ENCODE measurements at places on chromosomes 11 and 22.

DNA sequence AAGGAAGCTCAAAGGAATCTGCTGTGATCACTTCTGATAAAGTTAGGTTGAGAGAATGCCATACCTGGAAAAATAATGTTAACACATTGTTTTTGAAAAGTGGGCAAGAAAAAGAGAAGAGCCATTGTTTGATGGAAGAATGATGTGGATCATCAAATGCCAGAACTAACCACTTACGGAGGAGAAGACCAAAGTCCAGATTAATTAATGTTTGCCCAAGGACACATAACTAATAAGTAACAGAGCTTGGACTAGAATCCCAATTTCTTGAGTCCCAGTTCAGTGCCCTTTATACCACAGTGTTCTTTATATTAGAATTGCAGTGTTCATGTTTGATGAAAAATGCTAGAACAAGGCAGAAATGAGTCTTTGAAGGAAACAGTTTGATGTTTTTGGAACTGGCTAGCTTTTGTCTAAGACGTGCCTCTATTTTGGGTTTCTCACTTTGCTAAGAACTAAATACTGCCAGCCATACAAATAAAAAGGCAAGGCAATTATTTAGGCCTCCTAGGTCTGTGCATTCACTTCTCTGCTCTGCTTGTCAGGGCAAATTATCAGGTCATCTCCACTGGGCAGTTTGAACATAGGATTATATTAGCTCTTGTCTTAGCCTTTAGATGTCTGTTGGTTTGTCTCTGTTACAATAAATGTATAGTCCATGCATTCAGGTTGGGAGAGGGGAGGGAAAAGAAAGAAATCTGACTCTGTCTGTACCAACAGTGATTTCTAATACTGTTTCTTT lies 72.3 kb downstream of the TRIM44 start:
- no peak for DNase-seq

DNA sequence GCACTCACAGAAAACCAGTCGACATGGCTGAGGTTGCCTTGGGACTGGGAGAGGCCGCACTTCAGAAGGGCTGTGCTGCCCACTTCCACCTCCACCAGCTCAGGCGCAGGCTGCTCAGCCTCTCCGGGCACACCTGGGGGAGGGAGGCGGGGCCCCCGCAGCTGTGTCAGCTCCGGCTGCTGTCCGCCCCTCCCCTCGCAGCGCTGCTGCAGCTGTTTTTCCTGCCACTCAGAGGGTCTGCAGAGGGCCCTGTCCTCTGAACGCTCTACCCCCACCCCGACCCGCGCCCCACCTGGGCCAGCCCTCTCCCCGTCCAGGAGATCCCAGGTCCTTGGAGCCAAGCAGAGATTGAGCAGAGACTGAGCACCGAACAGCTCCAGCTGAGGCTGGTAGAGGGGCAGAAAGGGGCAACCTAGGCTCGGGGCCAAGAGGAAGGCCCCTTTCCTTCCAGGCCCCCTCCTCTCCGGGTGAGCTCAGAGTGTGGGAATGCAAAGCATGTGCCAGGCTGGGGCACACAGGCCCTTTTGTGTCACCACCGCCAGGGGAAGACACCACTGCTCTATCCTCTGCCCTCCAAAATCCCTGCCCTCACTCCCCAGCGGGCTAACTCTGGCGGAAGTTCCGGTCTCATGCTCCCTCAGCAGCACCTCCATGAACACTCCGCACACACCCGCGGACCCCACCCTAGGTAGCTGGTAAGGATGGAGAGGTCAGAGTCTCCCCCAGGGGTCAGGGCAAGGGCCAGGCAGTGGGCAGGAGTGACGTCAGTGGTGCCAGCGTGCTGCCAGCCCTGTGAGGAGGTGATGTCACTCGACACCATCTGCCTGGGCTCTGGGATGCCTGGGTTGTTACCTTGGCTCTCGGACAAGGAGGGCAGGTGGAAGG lies 1.6 kb downstream of the MCAM start:
- DNase-seq: peak; percentile 62

DNA sequence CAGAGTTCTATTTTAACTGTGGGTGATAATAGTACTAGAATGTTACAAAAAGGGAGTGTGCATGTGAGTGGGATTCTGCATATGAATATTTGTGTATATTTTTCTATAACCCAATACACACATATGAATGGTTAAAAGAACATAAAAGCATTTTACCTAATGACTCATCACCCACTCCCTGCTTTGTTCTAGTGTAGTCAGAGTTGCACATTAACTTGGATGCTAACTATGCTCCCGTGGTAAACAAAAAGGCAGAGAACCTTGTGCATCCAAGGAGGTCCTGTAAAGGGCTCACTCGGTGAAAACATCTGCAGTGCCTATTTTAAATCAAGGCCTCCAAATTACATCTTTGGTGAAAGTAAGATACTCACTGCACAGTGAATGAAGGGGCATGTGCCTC lies 1289.4 kb downstream of the LRRC4C start:
- no peak for DNase-seq

GRCh38 chr11:117232911-117233409 lies 489 bp downstream of the RNF214 start:
- DNase-seq: peak; percentile 30

- DNase-seq: no peak
Measured at GRCh38 chr11:134516529-134516928, 104.5 kb upstream of the B3GAT1 start.

DNA sequence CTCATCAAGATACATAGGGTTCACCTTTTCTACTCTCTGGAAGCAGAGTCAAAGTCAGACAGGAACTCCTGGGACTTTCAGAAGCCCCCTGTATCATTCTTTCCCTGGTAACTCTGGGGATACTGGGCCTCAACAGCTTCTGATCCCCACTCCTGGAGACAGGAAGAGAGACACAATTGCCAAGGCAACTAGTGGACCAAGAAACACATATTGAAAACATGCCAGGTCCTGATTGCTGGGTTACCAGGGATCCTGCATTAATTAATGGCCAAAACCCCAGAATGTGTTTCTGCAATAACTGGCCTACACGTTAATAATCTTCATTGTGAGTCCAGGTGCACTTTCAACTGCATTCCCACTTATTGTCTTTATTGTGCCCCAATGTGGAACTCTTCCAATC lies 260.8 kb upstream of the POU2AF2 start:
- DNase-seq: no peak
